ENCODE measurements at places on chromosomes 16 and 17. TPM values are rescaled to one million over a fixed set of nuclear protein-coding genes. Genes with fewer than 3 reads are reported as not detected.

- no peak for ATAC-seq
Measured at GRCh38 chr17:27396941-27397340, 59.3 kb upstream of the KSR1 start.

DNA sequence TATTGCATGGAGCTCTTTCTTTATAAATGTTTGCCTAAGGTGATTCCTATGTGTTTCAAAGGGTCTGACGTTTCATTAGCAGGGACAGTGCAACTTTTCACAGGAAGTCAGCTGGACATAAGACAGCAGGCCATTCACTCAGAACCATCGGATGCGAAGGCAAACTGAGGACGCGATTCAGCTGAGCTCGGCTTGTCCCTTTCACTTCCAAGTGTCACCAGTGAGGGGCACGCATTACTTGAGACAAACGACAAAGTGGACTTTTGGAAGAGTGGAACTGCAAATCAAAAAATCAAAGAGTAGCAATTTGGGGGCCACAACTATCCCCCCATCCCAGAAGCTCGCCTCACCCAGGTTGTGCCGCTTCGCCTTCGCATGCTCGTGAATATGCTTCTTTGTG lies 14.6 kb downstream of the USP22 start:
- no peak for ATAC-seq

DNA sequence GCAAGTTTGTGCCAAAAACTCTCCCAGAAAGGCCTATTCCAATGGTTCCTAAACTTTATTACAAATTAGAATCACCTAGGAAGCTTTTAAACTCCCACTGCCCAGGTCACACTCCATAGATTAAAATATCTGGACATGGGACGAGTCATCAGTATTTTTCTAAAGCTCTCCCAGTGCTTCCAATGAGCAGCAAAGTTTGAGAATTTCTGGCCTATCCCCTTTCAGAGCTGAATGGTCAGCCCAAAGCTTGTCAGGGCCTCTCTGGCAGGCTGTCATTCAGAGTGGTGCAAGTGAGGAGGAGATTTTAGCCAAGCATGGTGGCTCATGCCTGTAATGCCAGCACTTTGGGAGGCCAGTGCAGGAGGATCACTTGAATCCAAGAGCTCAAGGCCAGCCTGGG lies 2.4 kb downstream of the BCL6B start:
- no peak for ATAC-seq

DNA sequence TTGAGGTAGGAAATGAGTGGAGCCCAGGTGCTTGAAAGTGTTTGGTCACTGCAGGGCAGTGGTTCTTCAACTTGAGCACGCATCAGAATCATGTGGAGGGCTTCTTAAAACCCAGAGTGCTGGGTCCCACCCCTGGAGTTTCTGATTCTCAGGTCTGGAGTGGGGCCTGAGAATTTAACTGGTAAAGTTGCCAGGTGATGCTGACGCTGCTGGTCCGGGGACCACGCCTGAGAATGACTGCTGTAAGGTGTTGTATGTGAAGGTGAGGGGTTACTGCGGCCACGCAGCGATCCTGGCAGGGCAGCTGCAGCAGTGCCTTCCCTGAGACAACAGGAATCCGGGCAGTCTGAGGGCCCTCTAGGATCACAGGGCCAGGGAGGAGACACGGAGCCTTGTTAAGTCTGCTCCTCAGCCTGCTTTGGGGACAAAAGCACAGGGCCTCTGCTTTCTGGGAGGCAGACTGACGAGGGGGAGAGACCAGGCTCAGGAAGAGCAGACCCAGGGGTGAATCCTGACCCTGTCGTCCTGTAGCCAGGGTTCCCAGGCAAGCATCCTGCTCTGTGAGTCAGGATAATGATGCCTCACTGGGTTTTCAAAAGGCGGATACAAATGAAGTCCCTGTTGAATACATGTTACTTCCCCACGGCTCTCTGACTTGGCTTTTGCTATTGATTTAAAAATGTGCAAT lies 16.2 kb downstream of the CCDC42 start:
- ATAC-seq, result no peak

- ATAC-seq, result peak; percentile 32
Measured at GRCh38 chr17:4142107-4142900, 526 bp downstream of the ZZEF1 start.

GRCh38 chr16:54937671-54938211 lies 7.1 kb downstream of the IRX5 start:
- no peak for ATAC-seq

GRCh38 chr17:80883831-80884735 lies 107.6 kb upstream of the CHMP6 start:
- ATAC-seq, result no peak

DNA sequence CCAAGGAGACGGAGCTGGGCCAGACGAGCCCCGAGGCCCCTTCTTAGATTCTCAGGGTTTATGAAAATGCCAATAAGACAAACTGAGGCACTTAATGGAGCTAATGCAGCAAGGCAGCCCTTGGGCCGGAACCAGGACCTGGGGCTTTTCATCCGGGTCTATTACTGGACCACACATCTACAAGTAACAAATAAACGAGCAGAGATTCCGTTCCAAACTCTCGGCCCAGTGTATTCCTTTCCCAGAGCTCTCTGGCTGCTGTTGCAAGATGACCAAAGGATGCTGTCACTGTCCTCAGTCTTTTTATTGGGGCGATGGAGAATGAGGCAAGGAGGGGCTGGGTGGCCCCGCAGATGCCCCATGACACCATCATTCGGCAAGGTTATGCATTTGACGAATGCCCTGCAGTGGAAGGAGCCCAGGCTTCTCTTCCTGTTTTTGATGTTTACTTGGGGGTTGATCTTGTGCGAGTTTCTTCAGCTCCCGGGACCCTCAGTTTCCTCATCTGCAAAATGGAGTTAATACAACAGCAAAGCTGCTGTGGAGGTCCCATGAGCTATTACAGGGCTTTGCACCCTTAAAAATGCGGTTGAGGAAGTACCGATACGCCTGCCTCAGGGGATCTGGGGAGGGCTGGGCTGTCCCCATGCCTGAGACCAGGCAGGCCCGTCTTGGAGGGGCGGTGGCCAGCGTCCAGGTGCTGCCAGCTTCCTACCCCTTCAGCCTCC lies 1.1 kb upstream of the NTN1 start:
- peak; percentile 4 for ATAC-seq

DNA sequence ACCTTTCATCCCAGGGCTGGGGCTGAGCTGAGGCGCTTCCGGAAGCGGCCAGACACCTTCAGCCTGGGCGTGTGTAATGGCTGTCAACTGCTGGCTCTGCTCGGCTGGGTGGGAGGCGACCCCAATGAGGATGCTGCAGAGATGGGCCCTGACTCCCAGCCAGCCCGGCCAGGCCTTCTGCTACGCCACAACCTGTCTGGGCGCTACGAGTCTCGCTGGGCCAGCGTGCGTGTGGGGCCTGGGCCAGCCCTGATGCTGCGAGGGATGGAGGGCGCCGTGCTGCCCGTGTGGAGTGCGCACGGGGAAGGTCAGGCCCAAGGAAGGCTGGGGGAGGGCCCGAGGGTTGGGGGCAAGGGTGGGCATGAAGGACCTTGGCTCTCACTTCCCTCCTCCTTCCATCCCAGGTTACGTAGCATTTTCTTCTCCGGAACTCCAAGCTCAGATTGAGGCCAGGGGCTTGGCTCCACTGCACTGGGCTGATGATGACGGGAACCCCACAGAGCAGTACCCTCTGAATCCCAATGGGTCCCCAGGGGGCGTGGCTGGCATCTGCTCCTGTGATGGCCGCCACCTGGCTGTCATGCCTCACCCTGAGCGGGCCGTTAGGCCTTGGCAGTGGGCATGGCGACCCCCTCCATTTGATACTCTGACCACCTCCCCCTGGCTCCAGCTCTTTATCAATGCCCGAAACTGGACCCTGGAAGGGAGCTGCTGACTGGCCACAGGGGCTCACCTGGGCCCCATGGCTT lies 19.6 kb downstream of the PFAS start:
- ATAC-seq, result no peak

DNA sequence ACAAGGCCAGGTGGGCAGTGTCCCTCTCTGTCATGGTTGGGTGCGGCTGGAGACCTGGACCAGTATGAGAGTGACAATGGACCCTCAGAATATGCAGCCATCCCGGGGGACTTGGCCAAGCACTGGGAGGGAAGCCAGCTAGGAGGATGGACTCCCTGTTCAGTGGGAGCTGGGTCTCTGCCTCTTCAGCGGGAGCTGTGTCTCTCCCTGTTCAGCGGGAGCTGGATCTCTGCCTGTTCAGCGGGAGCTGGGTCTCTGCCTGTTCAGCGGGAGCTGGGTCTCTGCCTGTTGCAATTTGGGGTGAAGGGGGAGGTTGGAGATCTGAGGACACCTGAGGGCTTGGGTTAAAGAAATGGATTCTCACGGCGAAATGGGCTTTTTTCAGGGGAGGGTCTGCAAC lies 3.8 kb upstream of the PRSS33 start:
- no peak for ATAC-seq

DNA sequence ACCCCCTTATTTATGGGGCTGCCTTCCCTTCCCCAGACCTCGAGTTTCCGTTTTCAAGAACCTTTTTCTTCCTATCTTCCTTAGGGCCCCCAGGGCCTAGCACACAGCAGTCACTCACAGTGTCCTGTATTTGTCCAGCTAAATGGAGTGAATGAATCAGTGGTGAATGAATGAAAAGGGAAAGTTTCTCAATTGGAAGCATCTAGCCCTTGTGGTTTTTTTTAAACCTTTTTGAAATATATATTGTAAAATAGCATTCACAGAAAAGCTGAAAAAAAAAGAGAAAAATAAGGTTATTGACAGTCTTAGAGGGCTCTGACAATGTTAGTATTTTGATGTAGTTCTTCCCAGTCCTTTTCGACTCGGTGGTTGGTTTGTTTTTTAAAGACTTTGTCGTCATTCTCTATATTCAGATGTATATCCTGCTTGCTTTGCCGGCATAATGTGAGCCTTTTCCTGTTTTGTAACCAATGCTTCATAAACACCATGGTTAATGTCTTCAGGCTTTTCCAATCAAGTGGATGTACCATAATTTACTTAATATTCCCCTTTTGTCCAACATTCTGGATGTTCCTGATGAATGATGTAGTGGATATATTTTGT lies 45.3 kb downstream of the RAI1 start:
- no peak for ATAC-seq

DNA sequence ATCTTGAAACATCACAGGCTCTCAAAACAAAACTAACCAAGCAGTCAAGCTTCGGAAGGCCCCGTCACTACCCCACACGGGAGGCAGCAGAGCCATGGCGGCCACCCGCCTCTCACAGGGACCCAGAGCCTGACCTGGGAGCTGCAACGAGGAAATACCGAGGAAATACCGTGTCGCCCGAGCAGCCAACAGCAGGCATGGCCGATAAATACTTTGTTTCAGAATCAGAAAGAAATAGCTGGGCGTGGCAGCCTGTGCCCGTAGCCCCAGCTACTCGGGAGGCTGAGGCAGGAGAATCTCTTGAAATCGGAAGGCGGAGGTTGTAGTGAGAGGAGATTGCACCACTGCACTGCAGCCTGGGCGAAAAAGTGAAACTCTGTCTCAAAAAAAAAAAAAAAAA lies 6.9 kb downstream of the LMF1 start:
- no peak for ATAC-seq

DNA sequence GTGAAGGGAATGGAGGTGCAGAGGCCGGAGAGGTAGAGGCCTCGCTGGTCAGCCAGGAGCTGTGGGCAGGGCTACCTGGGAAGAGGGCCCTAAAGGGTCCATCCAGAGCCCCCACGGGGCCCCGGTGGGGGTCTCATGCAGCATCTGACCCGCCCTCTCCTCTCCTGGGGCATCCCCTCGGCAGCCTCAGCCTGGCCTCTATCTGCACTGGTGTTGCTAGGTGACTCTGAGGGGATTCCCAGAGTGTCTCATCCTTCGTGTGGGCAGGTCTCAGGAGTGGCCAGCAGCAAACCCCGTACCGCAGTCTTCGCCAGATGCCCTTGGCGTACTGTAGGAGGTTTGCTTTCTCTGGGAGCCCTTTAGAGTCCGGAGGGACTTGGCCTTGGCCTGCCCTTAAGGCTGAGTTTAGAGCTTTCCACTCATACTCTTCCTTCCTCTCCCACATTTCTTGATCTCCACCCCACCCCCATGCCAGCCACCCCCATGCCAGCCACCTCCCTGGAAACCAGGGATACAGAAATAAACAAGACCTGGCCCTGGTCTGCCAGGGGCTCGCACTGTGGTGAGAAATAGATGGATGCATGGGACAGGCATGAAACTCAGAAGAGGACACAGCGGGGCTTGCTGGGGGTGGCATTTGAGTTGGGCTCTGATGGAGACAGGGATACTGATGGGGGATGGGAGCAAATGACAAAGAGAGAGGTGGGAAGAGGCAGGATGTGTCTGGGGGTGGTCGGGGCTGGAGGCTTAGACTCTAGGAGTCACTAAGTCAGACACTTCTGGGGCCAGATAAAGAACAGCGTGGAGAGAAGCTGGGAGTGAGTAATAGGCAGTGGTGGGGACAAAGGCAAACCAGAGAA lies 9.9 kb downstream of the SLC5A10 start:
- ATAC-seq, result no peak

DNA sequence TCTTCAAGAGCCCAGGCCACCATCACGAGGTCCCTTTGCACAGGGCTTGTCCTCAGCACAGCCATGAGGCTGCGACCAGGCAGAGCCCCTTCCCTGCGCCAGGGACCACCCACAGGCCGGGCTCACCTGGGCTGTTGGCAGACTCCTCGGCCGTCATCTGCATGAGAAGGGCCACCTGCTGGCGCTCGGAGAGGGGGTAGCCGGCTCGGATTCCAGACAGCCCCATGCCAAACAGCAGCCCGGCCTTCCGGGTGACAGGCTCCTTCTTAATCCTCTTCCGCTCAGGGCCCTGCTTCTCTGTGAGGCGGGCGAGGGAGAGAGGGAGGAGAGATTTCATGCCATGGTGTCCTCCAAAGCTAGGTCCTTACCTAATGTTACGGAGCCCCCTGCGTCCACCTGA lies 73.4 kb downstream of the ZNF778 start:
- ATAC-seq, result no peak

GRCh38 chr17:68705714-68706076 lies 104.5 kb upstream of the FAM20A start:
- no peak for ATAC-seq

GRCh38 chr16:22358000-22358399 lies 16.4 kb downstream of the CDR2 start:
- no peak for ATAC-seq

DNA sequence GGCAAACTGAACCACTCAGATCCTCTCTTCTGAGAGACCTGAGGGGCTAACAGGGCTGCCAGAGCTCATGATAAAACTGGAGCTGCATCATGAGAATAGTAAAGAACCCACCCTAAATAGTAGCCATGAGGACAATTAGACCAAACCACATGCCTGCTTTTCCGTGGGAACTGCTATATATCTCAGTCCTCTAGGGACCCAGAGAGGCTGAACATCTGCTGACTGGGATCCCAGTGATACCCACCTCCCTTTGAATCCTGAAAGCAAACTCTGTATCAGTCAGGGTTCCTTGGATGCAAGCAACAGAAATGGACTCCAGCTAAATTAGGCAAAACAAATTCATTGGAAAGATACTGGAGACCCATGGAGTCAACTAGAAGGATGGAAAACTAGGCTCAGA lies 6.5 kb downstream of the MT1X start:
- ATAC-seq, result no peak

ICAM2 gene
- total RNA-seq, result 3.5 TPM

AANAT gene
- not detected for total RNA-seq

LITAFD gene
- total RNA-seq, result not detected

CHST6 gene
- total RNA-seq, result 4.6 TPM

AOC2 gene
- 0.44 TPM for total RNA-seq

RBFOX1 gene
- not detected for total RNA-seq

GRB7 gene
- 45.3 TPM for total RNA-seq

STX8 gene
- 45.9 TPM for total RNA-seq

SOX15 gene
- total RNA-seq, result 74.0 TPM

PPY gene
- total RNA-seq, result not detected

SLC13A2 gene
- total RNA-seq, result not detected

CLEC18B gene
- total RNA-seq, result 2.8 TPM

SMG1 gene
- total RNA-seq, result 49.5 TPM
